H7 (cell line): ENCODE measurements at places on chromosomes 11 and 22.

- peak; percentile 30 for DNase-seq
These were observed 8.1 kb downstream of the RELA start for GRCh38 chr11:65654375-65655349.

DNA sequence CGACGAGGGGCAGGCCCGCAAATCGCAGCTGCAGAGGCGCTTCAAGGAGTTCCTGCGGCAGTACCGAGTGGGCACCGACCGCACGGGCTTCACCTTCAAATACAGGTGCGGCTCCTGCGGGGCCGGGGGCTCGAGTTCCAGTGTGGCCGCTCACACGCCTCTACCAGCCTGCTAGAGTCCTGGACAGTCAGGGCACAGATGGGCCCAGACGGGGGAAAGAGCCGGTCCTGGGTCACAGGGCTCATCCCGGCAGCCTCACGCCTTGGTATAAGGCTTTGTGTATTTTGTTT lies 506 bp downstream of the MCM5 start:
- no peak for DNase-seq

GRCh38 chr11:33182246-33182878 lies 21.1 kb upstream of the CSTF3 start:
- DNase-seq, result no peak

DNA sequence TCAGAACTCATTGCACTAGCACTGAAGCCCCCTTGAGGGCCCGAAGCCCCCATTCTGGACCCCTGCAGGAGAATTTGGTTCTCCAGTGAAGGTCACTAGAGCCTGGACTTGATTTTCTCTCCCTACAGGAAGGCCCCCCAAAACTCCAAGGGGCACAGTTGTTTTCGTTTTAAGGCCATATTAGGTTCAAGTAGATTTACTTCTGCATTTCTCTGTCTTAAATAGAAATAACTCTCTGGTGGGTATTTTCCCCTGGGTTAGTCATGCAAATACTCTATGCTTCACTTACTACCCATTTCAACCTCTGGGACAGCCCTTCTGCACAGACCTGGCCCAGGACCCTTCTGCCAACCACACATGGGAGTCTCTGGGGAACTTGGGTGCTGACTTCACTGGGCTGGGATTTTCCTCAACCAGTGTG lies 41.6 kb downstream of the WEE1 start:
- no peak for DNase-seq
